ENCODE measurements at places on chromosomes 7 and 10.

GRCh38 chr7:97272237-97272975 lies 154.9 kb downstream of the SDHAF3 start:
- DNase-seq: no peak

DNA sequence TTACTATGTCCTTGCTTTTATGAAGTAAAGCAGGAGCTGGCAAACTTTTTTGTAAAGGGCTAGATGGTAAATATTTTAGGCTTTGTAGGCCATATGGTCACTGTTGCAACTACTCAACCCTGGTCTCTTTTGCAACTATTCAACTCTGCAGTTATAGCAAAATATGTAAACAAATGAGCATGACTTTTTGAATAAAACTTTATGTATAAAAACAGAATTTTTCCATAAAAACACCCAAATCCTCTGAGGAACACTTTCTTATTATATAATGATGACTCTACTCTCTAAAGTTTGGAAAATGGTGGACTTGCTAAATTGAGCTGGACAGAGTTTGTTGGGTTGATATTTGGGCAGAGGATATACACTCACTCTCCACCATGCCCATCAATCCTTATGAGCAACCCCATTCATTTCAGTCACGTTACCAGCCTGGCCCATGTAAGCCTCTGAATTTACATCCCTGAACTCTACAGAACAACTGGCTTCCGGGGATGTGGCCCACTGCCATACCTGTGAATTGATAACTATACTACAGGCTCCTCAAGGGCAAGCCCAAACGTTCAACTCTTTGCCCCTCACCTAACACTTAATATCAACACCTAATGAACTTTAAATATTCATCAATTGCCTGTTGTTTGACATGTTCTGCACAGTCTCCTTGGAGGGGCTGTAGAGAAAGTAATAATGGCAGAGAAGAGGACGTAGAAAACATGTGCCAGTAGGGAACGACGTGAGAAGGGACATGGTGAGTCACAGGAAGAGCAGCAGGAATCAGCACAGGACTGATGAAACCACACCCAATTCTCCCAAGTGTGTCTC lies 37.6 kb downstream of the SGMS1 start:
- DNase-seq: no peak

- no peak for DNase-seq
Observed at GRCh38 chr7:22718200-22718711, 8.7 kb upstream of the IL6 start.

GRCh38 chr7:98930464-98930863 lies 52.1 kb downstream of the TRRAP start:
- DNase-seq: no peak

GRCh38 chr7:156360835-156361234 lies 279.7 kb upstream of the RNF32 start:
- DNase-seq: no peak

DNA sequence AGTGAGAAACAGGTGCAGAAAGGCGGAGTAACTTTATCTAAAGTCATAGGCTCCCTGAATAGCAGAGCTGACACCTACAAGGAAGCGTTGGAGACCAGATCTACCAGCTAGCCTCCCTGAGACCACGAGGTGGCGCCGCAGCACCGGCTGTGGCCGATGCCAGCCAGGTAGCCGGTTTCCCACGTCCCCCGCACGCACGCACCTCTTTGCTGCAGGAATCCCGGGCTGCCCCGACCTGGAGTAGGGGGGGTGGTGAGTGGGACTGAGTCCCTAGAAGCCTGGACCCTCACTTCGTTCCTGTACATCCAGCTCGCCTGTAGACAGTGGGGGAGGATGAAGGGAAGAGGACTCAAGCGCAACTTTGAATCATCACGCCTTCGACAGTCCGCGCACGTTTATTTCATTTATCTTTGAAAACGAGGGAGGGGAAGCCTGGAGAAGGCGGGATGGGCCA lies 3.7 kb downstream of the ELOVL3 start:
- peak; percentile 68 for DNase-seq

DNA sequence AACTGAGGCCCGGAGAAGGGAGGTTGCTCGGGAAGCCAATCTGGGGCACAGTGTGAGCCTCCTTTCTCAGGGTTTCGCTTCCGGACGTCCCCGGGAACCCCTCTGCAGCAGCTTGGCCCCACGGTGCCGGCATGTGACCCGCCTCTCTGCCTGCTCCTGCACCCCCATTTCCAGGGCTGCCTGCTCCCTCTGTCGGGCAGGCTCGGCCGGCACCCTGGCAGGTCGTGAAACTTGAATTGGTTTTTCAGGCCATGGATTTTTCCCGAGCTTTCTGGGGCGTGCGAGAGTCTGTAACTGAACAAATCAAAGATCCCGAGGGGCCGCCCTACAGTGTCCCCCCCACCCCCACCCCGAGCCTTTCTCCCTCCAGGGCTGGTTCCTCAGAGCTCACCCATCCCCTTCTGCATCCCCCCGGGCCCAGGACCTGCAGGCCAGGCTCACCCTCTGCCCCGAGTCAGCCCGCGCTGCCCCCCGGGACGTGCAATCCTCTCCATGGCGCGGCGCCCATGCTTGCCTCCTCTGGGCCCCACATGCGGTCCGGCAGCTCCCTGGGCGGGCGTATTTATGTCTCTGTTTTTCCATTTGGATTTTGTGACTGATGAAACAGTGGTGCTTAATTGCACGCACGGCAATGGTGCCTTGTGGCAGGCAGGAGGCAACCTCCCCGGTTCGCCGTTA lies 58.1 kb downstream of the UNCX start:
- DNase-seq: no peak

GRCh38 chr7:157318015-157318706 lies 18.6 kb upstream of the DNAJB6 start:
- no peak for DNase-seq

- DNase-seq: no peak
Observed at GRCh38 chr10:67022099-67022498, 96.3 kb downstream of the LRRTM3 start.

GRCh38 chr7:46811529-46811928 lies 770.4 kb downstream of the TNS3 start:
- DNase-seq: no peak

GRCh38 chr7:44045226-44046014 lies 918 bp downstream of the DBNL start:
- no peak for DNase-seq

DNA sequence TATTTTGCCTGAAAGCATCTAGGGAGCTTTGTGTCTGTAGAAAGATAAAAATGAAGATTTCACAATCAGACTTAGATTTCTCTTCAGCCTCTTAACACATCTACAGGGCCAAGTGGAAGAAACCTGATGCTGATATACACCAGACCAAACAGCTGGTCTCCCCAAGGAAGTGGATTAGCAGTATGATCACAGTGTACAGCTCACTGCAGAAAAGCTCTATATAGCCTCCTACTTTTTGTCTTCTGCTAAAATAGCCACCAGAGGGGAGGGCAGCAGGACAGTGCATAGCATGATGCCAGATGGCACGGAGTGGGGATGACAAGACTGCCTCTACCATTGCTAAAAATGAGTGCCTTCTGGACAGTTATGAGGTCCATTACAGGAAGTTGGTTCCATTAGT lies 16.0 kb downstream of the FAM13C start:
- DNase-seq: no peak

DNA sequence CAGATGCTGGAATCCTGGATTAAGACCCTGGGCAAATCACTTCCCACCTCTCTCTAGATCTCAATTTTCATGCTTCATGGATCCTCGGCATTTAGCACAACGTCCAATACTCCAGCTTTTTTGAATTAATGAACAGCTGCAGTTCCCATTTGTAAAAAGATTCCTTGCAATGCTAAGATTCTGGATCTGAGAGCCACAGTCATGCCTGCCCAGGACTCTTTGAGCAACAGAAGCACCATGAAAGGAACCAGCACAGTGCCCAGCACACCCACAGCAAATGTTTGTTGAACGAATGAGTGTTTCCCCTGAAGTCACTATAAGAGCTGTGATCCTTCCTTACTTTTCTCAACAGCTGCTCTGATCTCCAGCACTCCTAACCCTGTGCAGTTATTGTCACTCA lies 20.8 kb upstream of the DDIT4 start:
- no peak for DNase-seq

DNA sequence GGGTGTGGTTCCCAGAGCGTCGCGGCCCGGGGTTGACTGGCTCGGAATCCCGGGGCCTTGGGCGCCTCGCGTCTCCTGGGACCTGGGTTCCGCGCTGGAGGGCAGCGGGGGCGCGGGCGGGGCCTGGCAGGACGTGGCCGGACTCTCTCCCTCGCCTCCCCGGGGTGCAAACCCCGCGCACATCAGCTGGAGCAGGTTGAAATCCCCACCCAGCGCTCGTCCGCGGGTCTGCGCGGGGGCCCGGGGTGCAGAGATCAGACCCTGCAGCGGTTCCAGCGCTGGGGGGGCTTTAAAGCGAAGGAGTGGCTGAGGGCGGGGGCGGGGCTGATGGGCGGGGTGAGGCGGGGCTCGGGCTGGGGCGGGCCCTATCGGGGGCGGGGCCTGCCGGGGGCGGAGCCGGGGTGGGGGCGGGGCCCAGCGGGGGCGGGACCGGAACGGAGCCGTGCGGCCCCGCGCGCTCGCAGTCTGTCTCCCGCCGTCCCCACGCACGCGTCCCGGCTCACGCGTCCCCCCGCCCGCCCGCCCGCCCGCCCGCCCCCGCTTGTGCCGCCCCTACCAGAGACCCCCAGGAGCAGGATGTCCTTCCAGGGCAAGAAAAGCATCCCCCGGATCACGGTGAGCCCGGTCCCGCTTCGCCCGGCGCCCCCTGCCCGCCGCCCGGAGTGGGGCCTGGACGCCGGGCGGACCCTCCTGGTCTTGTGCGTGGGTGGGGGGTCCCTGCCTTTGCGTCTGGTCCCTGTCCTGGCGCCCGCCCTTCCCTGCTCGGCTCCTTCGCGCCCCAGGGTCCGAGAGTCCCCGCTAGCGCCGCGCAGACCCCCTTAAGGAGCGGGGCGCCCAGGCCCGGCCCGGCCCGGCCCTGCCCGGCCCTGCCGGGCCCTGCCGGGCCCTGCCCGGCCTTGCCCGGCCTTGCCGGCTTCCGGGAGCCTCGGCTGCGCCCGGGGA lies at the start of gene DPYSL4:
DPYSL4 (plus strand) TSS at position 461 of the 942 bp plus-strand sequence; CDS start at position 577, 116 bp downstream.
- no peak for DNase-seq
